ENCODE measurements at places on chromosomes 13 and 19. TPM values are rescaled to one million over a fixed set of nuclear protein-coding genes. Genes with fewer than 3 reads are reported as not detected.
A peak's percentile ranks its signal among the peaks of the same experiment; 100 is the strongest.

DNA sequence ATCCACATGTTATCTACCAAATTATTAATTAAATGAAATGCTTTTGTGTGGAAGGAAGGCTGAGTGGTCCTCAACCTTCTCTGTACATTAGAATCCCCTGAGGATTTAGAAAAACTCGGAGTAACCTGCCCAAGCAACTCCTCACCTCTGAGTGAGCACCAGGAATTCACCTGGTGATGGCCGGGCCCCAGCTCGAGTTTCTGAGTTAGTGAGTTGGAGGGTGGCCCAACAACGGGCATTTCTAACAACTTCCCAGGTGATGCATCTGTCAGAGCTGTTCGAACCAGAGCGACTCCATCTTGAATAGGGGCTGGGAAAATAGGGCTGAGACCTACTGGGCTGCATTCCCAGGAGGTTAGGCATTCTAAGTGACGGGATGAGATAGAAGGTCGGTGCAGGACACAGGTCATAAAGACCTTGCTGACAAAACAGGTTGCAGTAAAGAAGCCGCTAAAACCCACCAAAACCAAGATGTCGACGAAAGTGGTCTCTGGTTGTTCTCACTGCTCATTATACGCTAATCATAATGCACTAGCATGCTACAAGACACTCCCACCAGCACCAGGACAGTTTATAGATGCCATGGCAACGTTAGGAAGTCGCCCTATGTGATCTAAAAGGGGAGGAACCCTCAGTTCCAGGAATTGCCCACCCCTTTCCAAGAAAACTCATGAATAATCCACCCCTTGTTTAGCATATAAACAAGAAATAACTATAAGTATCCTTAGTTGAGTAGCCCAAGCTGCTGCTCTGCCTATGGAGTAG lies 44.2 kb upstream of the SHISA2 start:
- H3K4me1 ChIP-seq = no peaks in the 10 kb centered on the region
- peaks cover 70% of the 10 kb centered on the region for H3K27me3 ChIP-seq
- no peak for DNase-seq
- H3K4me3 ChIP-seq = no peak overlapping the region
- H3K36me3 ChIP-seq = no peaks in the 10 kb centered on the region
- H3K27ac ChIP-seq = no peak overlapping the region

DNA sequence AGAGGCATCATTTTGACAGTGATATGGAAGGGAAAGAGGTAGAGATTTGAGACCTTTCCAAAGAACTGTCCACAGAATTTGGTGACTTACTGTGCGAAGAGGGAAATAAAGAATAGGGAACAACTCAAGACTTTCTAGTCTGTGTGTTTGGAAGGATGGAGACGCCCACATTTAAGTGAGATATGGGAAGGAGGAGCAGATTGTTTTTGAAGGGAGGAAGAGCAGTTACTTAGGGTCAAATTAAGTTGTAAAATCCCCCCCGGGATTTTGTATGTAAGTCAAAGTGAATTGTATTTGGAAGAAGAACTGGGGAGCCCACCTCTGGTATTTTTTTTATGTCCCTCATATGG lies 1.2 kb downstream of the USPL1 start:
- H3K27ac ChIP-seq = no peak overlapping the region
- peaks cover 24% of the 10 kb centered on the region for H3K4me1 ChIP-seq
- DNase-seq = no peak

- H3K36me3 ChIP-seq = no peaks in the 10 kb centered on the region
- H3K27me3 ChIP-seq = 0 out of 2 replicates have a peak, but pooled peaks cover 13% of the 10 kb centered on the region
- no peak overlapping the region for H3K27ac ChIP-seq
- no peaks in the 10 kb centered on the region for H3K4me1 ChIP-seq
Measured at GRCh38 chr19:29505097-29505824, 20.5 kb upstream of the VSTM2B start.

- H3K27me3 ChIP-seq = no peaks in the 10 kb centered on the region
- H3K27ac ChIP-seq = no peak overlapping the region
- no peak for DNase-seq
- no peak overlapping the region for H3K4me3 ChIP-seq
- H3K4me1 ChIP-seq = peaks cover 34% of the 10 kb centered on the region
Measured at GRCh38 chr19:46915386-46915785, 54.6 kb downstream of the ARHGAP35 start.

GRCh38 chr19:6644796-6645195 lies 25.2 kb downstream of the TNFSF14 start:
- no peaks in the 10 kb centered on the region for H3K4me1 ChIP-seq
- no peaks in the 10 kb centered on the region for H3K36me3 ChIP-seq
- no peak overlapping the region for H3K4me3 ChIP-seq
- H3K27me3 ChIP-seq = peaks cover 37% of the 10 kb centered on the region

DNA sequence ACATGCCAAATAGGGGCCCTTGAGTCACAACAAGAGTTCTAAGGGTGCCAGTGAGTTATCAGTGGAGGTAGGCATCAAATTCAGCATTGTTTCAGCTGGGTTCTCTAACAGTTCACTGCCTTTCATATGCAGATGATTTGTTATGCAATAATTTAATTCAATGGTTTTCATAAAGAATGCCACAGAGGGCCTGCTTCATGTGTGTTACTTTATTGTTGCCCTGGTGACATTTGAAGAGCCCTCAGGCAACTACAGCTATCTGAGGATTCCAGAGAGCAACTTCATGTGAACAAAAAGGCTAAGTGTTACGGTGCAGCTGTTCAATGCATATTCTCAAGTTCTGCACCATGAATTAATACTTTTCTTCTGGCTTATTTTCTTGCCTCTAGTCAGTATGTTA lies 43.1 kb upstream of the STARD13 start:
- no peaks in the 10 kb centered on the region for H3K4me1 ChIP-seq
- no peaks in the 10 kb centered on the region for H3K27me3 ChIP-seq
- no peaks in the 10 kb centered on the region for H3K36me3 ChIP-seq
- no peak overlapping the region for H3K4me3 ChIP-seq
- H3K27ac ChIP-seq = no peak overlapping the region
- DNase-seq = no peak

DNA sequence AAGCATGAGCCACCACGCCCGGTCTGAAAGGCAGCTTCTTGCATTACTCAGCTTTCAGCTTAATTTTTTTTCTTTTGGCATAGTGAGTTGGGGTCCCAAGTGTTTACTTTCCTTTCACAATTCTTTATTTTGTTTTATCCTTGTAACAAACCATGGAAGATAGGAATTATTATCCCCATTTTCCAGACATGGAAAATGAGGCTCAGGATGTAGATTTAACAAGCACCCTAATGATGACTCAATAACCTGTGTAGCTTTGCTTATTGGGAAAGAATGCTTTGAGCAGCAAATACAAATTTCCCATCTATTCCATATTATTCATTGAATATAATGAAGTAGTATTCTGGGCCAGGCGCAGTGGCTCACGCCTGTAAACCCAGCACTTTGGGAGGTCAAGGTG lies 13.5 kb upstream of the COG3 start:
- H3K4me1 ChIP-seq = peaks cover 1% of the 10 kb centered on the region
- no peak overlapping the region for H3K27ac ChIP-seq
- H3K27me3 ChIP-seq = no peaks in the 10 kb centered on the region
- no peak for DNase-seq
- no peak overlapping the region for H3K4me3 ChIP-seq
- H3K36me3 ChIP-seq = no peaks in the 10 kb centered on the region

- no peak overlapping the region for H3K27ac ChIP-seq
- no peak overlapping the region for H3K4me3 ChIP-seq
- H3K36me3 ChIP-seq = no peaks in the 10 kb centered on the region
- no peaks in the 10 kb centered on the region for H3K27me3 ChIP-seq
- DNase-seq = peak; percentile 49
- H3K4me1 ChIP-seq = no peaks in the 10 kb centered on the region
Measured at GRCh38 chr19:22935151-22935550, 67.8 kb downstream of the ZNF728 start.

GRCh38 chr13:60372141-60372540 lies 24.9 kb upstream of the TDRD3 start:
- no peak overlapping the region for H3K27ac ChIP-seq
- H3K4me1 ChIP-seq = no peaks in the 10 kb centered on the region
- no peak for DNase-seq
- no peak overlapping the region for H3K4me3 ChIP-seq

- H3K4me3 ChIP-seq = no peak overlapping the region
- no peaks in the 10 kb centered on the region for H3K36me3 ChIP-seq
- no peaks in the 10 kb centered on the region for H3K27me3 ChIP-seq
Measured at GRCh38 chr13:66612983-66613382, 617.2 kb downstream of the PCDH9 start.

- peaks cover 11% of the 10 kb centered on the region for H3K4me1 ChIP-seq
- H3K27me3 ChIP-seq = no peaks in the 10 kb centered on the region
- H3K4me3 ChIP-seq = no peak overlapping the region
- H3K36me3 ChIP-seq = peaks cover 17% of the 10 kb centered on the region
Measured at GRCh38 chr19:52603558-52604207, 33.6 kb downstream of the ZNF701 start.

DNA sequence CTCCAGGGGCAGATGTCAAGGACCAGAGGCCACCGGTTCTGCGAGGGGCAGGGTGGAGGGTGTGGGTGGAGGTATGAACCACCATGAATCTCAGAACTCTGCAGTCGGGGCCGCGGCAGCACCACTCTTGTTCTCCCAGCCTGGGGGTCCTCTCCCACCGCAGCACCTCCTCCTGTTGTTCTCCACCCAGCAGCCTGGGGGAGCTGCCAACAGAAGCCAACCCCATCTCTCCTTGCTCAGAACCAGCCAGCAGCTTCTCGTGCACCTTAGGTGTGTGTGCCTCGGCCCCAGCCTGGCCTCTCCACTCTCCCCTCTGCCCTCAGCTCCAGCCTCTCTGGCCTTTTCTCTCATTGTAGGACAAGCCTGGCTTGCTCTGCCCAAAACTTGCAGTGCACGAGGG lies 31.9 kb upstream of the CCNE1 start:
- no peak overlapping the region for H3K27ac ChIP-seq
- no peaks in the 10 kb centered on the region for H3K36me3 ChIP-seq
- no peaks in the 10 kb centered on the region for H3K27me3 ChIP-seq
- DNase-seq = no peak

DNA sequence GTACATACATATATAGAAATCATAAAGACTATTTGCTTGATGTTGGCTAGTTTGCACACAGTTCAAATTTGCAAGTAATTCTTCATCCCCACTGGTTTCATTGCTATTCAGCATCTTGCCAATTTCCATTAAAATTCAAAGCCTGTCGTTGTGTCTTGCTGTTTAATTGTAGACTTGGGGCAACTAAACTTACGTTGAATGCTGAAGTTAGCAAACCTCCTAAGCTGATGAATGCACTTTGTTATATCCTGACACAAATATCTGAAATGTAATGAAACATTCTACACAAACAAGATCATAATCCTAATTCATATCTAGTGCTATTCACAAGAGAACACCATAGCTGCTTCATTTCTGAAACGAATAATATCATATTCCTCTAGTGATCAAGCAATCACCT lies 381.2 kb downstream of the ITGBL1 start:
- H3K4me3 ChIP-seq = no peak overlapping the region
- no peak for DNase-seq
- no peak overlapping the region for H3K27ac ChIP-seq
- peaks cover 3% of the 10 kb centered on the region for H3K4me1 ChIP-seq
- H3K27me3 ChIP-seq = peaks cover 61% of the 10 kb centered on the region

- no peak overlapping the region for H3K4me3 ChIP-seq
- no peaks in the 10 kb centered on the region for H3K4me1 ChIP-seq
- peak; percentile 51 for DNase-seq
- peaks cover 35% of the 10 kb centered on the region for H3K36me3 ChIP-seq
Measured at GRCh38 chr19:50794876-50795663, 4.9 kb downstream of the ACP4 start.

GRCh38 chr13:59269476-59269875 lies 894.3 kb downstream of the DIAPH3 start:
- DNase-seq = no peak
- no peak overlapping the region for H3K4me3 ChIP-seq
- no peaks in the 10 kb centered on the region for H3K27me3 ChIP-seq
- H3K27ac ChIP-seq = no peak overlapping the region

GRCh38 chr13:45682494-45683008 lies 19.6 kb upstream of the CBY2 start:
- H3K4me3 ChIP-seq = no peak overlapping the region
- no peaks in the 10 kb centered on the region for H3K27me3 ChIP-seq
- no peak overlapping the region for H3K27ac ChIP-seq

GRCh38 chr13:97250560-97250959 lies 28.4 kb downstream of the MBNL2 start:
- no peaks in the 10 kb centered on the region for H3K36me3 ChIP-seq
- H3K27me3 ChIP-seq = no peaks in the 10 kb centered on the region
- H3K4me1 ChIP-seq = peaks cover 21% of the 10 kb centered on the region
- H3K4me3 ChIP-seq = no peak overlapping the region
- no peak overlapping the region for H3K27ac ChIP-seq
- no peak for DNase-seq

- H3K4me1 ChIP-seq = peaks cover 9% of the 10 kb centered on the region
Measured at GRCh38 chr13:50800091-50800739, 43.3 kb downstream of the DLEU7 start.

GRCh38 chr13:113216254-113217048 lies 7.0 kb downstream of the CUL4A start:
- peak; percentile 73 for DNase-seq
- no peaks in the 10 kb centered on the region for H3K27me3 ChIP-seq
- H3K36me3 ChIP-seq = peaks cover 10% of the 10 kb centered on the region
- peaks cover 27% of the 10 kb centered on the region for H3K4me1 ChIP-seq
- peak overlapping the region; percentile 20 for H3K4me3 ChIP-seq

GRCh38 chr19:43699506-43700394 lies 16.1 kb upstream of the IRGC start:
- peak overlapping the region; percentile 95 for H3K27ac ChIP-seq
- DNase-seq = no peak
- no peak overlapping the region for H3K4me3 ChIP-seq
- no peaks in the 10 kb centered on the region for H3K36me3 ChIP-seq

DNA sequence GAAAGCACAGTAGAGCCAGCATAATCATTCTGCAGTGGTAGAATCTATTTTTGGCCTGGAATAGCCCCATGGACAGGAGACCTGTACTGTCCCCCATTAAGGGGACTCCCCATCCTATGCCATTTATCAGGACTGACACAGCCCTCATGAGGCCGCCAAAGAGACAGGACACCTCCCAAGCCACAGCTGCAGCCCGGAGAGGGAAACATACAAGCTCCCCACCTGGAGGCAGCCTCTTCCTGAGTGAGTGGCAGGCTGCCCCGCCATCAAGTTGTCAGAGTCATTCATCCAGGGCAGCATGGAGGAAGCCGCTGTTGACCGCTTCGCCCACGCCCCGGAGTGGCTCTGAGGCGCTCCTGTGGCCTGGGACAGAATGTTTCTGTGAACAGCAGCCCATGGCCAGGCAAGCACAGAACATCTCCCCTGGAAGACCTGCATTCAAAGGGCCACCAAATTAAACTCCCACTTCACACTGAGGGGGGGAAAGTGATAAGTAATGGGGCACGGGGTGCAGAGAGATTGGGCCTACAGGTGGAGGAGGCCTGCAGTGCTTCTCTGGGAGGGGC lies 111.3 kb downstream of the ZDHHC20 start:
- H3K4me1 ChIP-seq = no peaks in the 10 kb centered on the region

Gene KCNN4
- 45.7 TPM for total RNA-seq

Gene ZNF814
- total RNA-seq = 3.6 TPM

Gene IGLON5
- total RNA-seq = not detected

Gene PLPPR3
- not detected for total RNA-seq

Gene UPF3A
- 18.1 TPM for total RNA-seq

Gene ZNF135
- total RNA-seq = not detected

Gene PRR36
- 2.4 TPM for total RNA-seq

Gene AMER2
- total RNA-seq = not detected

Gene LDLR
- total RNA-seq = 302 TPM

Gene CNFN
- 4.1 TPM for total RNA-seq
